ENCODE measurements at places on chromosomes 5 and 9. TPM values are rescaled to one million over a fixed set of nuclear protein-coding genes. Genes with fewer than 3 reads are reported as not detected.

The WWC1 gene
- total RNA-seq = 0.09 TPM

DNA sequence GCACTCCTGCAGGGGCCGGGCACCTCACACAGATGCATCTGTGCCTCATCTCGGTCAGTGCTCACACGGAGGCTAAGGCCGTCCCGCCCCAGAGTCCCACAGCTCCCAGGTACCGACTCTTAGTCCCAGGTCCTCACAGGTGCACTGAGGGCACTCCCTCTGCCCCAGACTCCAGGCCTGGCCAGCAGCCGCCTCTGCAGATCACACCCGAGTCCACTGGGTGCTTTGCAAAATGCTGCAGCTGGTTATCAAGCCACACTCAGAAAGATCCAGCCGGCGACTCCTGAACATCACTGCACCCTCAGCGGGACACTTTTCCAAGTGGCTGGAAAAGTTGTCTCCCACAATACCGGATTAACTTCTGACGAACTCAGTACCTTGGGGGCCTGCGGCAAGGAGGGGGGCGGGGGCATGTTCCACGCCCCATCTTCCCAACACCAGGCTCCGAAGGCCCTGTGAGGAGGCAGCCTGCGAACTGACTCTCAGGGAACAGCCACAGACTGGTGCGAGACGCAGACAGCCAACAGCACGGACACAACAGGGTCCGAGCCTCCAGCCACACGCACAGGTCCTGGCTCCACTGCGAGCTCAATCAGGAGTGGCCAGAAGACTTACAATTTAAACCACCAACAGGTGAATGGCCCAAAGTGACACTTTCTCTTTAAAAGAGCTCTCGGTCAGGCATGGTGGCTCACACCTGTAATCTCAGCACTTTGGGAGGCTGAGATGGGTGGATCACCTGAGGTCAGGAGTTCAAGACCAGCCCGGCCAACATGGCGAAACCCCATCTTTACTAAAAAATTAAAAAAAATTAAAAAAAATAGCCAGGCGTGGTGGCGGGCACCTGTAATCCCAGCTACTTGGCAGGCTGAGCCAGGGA is 4.0 kb downstream of the BRD3 start:
- no peak for DNase-seq

The PCDHA10 gene
- not detected for total RNA-seq

- DNase-seq = no peak
These were observed 93.6 kb upstream of the FER start for GRCh38 chr5:108654051-108654450.

DNA sequence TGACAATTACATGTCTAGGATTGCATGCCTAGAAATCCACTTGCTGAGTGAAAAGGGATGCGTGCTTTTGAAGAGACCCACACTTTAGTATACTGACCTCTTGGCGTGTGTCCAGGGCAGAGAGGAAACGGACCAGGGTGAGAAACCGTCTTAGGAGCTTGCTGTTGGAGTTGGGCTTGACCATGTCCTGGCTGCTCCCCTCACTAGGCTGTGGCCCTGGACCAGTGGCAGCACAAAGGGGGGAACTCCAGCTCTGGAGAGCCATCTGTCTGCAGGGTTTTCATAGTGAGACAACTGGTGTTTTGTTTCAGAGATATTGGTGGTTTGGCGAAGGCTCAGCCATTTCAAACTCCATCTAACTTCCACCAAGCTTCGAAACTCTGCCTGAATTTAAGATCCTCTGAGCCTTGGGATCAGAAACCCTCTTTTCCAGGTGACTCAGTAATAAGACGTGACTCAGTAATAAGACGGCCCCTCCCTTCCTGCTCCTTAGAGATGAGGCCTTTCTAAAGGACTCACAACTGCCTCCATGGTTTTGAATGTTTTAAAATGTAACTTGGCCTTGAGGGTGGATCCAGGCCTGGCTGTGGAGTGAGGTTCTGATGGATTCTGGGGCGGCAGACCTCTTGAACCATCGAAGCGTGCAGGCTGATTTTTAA is 165.8 kb downstream of the MELK start:
- DNase-seq = no peak

- DNase-seq = no peak
These were observed 65.0 kb downstream of the PPP2R2B start for GRCh38 chr5:146813346-146814157.

DNA sequence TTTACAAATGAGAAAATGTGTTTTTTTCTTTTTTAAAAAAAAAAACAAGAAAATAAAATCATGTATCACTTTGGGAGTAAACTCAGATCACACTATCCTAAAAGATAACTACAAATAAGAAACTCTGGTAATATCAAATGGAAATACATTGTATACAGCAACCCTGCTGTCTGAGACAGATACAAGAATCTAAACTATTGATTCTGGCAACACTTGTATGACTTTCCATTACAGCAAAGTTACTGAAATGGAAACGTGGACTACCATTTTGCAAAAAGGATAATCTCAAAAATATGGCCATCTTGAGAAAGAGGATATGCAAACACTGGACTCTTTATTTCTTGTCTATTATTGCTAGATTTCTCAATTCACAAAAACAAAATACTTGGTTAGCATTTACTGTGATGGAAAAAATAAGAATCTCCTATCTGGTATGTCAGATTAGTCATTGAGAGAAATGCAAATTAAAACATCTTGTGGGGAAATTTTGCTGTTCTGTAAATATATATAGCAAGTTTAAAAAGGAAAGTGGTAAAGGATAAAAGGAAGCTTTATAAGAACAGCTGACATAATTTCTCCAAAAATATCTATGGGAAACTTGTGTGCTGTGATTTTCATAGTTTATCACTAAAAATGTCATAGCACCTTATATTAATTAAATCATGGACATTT is 112.9 kb upstream of the FER start:
- DNase-seq = no peak

DNA sequence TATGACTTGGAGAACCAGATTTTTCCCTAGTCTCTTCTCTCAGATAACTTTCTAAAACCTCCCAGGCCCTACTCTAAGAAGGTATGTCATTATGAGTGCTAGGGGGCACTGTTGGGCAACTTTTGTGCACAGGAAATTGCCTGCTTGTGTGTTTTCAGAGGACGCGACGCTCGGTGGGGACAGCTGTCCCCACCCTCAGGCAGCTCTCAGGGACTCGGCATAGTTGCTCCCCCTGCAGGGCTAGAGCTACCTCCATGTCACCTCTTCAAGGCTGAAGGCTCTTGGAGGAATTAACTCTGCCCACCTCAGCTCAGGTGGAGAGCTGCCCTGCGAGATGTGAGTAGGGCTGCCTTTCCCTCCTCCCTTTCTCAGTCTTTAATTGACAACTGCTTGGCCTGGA is 10.2 kb upstream of the TIFAB start:
- DNase-seq = peak; percentile 45

The C5orf24 gene
- total RNA-seq = 36.0 TPM

DNA sequence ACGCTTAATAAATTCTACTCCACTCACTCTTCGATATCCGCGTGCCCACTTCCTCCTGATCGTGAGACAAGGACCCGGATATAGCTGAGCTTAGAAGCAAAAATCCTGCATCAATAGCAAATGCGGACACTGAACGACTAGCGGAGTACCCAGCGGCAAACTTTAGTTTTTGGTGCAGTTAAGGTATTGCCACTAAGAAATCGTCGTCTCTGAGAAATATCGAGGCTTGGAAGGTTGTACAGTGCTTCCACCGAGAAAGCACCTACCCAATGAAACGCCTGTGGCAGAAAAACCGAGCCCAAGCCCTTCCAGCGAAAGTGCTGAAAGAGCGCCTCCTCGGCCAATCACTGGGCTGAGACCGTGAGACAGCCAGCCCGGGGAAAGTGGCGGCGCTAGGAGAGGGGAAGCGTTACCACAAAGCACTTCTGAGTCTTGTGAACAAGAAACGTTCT is 32.2 kb downstream of the ANXA2R start:
- DNase-seq = peak; percentile 82

The RNF183 gene
- not detected for total RNA-seq

DNA sequence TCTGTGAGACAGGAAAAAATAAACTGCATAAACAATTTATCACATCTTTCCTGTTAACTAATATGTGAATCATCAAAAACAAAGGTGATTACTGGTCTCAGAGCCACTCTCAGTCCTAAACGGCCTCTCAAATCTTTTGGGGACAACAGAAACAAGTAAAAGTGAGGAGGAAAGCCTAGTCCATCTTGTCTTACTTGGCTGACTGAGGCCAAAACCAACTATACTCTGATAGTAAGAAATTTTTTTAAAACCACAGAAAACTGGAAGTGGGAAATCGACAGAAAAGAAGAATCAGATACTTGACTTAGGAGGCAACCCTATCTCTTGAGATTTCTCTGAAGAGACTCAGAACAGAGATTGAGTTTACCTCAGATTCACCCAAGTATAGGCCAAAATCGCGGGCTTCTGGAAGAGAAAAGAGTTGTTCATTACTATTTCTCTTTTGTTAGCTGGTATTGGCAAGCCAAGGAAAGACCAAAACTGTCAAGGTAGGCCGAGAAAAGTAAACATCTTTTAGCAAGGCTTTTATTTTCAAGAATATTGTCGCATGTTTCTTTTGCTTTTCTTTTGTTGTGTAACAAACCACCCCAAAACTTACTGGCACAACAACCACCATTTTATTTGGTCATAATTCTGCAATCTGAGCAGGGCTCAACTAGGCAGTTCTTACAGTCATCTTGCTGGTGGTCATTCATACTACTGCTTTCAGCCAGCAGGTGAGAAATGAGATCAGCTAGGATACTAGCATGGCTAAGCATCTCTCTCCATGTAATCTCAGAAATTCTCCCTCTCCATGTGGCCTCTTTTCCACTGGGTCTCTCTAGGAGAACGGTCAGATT is 46.1 kb downstream of the RFX3 start:
- no peak for DNase-seq

DNA sequence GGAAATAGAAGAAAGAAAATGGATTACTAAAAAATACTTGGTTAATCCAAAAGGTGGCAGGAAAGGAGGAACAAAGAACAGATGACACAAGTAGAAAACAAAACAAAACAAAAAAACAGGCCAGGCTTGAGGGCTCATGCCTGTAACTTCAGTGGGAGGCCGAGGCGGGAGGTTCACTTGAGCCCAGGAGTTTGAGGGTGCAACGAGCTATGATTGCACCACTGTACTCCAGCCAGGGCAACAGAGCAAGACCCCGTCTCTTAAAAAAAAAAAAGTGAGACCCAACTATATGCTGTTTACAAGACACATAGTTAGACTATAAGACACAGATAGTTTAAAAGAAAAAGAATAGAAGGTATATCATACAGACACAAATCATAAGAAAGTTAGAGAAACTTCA is 59.5 kb downstream of the AK8 start:
- no peak for DNase-seq

- DNase-seq = no peak
These were observed 2.0 kb downstream of the AGPAT2 start for GRCh38 chr9:136685216-136685615.

GRCh38 chr5:66884564-66885243 is 288.5 kb downstream of the MAST4 start:
- DNase-seq = no peak

The SLC34A3 gene
- not detected for total RNA-seq

DNA sequence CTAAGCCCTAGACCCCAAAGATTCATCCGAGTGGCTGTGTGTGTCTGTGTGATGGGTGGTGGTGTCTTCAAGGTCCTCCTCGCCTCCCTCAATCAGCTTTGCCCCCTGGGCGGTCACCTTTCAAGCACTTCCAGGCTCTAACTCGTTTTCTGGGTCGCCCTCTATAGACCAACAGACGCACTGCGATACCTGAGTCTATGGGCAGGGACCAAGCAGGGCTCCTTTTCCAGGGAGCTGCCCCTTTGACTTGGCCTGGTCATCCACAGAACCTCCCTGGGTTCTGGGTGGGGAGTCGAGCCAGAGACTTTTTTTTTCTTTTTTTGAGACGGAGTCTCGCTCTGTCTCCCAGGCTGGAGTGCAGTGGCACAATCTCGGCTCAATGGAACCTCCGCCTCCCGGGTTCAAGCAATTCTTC is 1.1 kb downstream of the SLC27A4 start:
- peak; percentile 68 for DNase-seq

The MCC gene
- total RNA-seq = 1.6 TPM

- DNase-seq = no peak
These were observed 27.0 kb downstream of the PTGES start for GRCh38 chr9:129725795-129726251.

Data from activated T-helper 2 cell treated with anti-CD3 and anti-CD28 coated beads, Interferon-gamma antibody, Interleukin-2, Interleukin-4, amounts not matched to agents 10 μg/mL and 5 μg/mL and 100 μg/mL, durations not matched to agents 14 hours and 24 hours and 36 hours (primary cell).